ENCODE measurements at places on chromosomes 12 and 14. TPM values are rescaled to one million over a fixed set of nuclear protein-coding genes. Genes with fewer than 3 reads are reported as not detected.

The RAPGEF3 gene
- 0.17 TPM for total RNA-seq

GRCh38 chr12:109612975-109613502, 39.4 kb downstream of the MVK start:
- DNase-seq, result no peak
- no peak overlapping the region for H3K27ac ChIP-seq
- no peaks in the 10 kb centered on the region for H3K36me3 ChIP-seq
- H3K4me3 ChIP-seq, result no peak overlapping the region
- H3K27me3 ChIP-seq, result peaks cover 9% of the 10 kb centered on the region
- no peaks in the 10 kb centered on the region for H3K4me1 ChIP-seq

The DHRS2 gene
- not detected for total RNA-seq

GRCh38 chr14:91873471-91874415, 6.4 kb upstream of the TC2N start:
- no peaks in the 10 kb centered on the region for H3K36me3 ChIP-seq

The COX8C gene
- total RNA-seq, result not detected

DNA sequence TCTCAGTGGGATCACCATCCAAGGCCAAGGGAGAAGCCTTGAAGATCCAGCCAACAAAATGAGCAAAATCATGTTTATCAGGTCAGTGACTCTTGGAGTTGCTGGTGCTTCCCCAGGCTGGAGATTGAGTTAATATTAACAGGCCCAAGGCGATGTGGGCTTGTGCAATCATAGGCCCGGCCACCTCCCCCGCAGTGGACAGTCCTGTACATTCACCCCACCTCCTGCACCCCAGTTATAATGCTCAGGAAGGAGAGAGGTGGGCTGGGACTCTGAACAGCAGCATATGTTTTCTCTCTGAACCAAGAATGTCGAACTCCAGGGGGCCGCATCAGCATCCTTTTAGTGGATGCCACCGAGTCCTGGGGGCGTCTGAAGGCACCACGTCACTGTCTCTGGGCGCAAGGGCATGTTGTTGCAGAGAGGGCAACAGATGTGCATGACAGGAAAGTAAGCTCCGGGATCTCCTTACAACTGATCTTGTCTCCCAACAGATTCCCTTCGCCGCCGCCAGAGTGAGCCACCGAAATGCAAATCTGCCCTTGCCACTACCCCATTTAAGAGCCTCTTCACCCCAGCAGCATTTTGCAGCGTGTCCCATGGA, 32.2 kb upstream of the SERPINA6 start:
- no peaks in the 10 kb centered on the region for H3K36me3 ChIP-seq
- H3K4me3 ChIP-seq, result no peak overlapping the region
- H3K4me1 ChIP-seq, result no peaks in the 10 kb centered on the region
- DNase-seq, result peak; percentile 28

DNA sequence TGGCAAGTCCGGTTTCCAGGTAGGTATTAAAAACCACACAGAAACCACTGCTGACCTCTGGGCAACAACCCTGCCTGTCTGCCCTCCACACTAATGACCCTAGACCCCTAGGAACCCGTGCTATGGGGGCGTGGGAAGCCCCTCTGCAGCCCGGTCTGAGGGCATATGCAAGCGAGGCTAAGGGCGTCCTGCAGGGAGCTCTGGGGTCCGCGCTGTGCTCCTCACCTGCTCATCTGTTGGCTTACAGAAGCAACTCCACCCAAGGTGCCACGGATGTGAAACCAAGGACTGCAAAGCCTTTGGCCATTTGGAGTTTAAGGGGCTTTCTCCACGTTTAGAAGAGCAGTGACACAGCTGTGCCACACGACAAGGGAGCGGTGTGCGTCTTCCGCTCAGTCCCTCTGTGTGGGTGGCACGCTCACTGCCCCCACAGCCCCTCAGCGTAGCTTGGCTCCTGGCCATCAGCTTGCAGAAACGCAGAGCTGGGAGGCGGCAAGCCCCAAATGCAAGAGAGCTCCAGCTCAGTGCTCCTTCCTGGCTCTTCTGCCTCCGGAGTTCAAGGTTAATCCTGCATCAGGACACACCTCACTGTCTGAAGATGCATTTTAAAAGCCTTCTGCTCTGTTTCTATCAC, 18.4 kb downstream of the AMN start:
- no peak overlapping the region for H3K4me3 ChIP-seq
- DNase-seq, result no peak
- no peaks in the 10 kb centered on the region for H3K4me1 ChIP-seq
- H3K36me3 ChIP-seq, result no peaks in the 10 kb centered on the region
- no peak overlapping the region for H3K27ac ChIP-seq
- H3K27me3 ChIP-seq, result no peaks in the 10 kb centered on the region

GRCh38 chr12:38547586-38547985, 231.0 kb downstream of the ALG10B start:
- H3K36me3 ChIP-seq, result no peaks in the 10 kb centered on the region
- no peak overlapping the region for H3K4me3 ChIP-seq
- H3K27me3 ChIP-seq, result no peaks in the 10 kb centered on the region
- H3K4me1 ChIP-seq, result no peaks in the 10 kb centered on the region

The IRAK4 gene
- 27.3 TPM for total RNA-seq

DNA sequence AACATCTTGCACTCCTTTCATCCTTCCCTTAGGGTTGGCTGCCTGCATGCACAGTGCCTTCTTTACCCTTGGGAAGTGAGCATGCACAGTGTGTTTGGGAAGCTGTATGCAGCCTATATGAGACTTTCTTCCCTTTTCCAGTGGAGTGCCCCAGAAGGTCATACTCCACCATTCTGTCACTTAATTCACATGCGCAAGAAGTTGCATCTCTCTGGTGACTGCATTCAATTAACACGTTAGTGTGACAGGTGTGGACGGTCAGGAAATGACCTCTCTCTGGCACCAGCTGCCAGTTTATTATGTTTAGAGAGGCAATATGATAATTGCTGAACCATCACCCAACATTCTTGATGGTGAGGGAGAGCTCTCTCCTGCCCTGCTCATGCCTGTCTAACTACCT, 770.0 kb downstream of the FLRT2 start:
- no peaks in the 10 kb centered on the region for H3K4me1 ChIP-seq
- H3K4me3 ChIP-seq, result no peak overlapping the region
- DNase-seq, result no peak
- no peaks in the 10 kb centered on the region for H3K27me3 ChIP-seq
- no peaks in the 10 kb centered on the region for H3K36me3 ChIP-seq
- no peak overlapping the region for H3K27ac ChIP-seq

DNA sequence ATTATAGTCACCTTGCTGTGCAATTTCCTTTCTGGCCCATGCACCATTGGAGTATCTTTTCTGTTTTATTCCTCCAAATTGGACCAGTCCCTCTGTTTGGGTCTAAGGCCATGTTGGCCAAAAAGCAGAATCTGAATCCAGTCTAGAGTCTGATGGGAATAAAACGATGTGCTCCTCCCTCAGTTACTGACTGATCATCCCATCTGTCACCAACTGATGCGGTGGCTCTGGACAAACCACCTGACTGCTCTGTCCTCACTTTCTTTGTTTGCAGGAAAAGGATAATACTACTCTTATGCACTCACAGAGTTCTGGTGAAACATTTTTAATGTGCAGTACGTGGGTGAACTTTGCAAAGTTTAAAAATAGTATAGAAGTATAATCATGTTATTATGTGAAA, 120.2 kb upstream of the HIF1A start:
- H3K27ac ChIP-seq, result no peak overlapping the region
- no peaks in the 10 kb centered on the region for H3K27me3 ChIP-seq
- no peak overlapping the region for H3K4me3 ChIP-seq
- DNase-seq, result no peak
- H3K36me3 ChIP-seq, result no peaks in the 10 kb centered on the region
- peaks cover 19% of the 10 kb centered on the region for H3K4me1 ChIP-seq

DNA sequence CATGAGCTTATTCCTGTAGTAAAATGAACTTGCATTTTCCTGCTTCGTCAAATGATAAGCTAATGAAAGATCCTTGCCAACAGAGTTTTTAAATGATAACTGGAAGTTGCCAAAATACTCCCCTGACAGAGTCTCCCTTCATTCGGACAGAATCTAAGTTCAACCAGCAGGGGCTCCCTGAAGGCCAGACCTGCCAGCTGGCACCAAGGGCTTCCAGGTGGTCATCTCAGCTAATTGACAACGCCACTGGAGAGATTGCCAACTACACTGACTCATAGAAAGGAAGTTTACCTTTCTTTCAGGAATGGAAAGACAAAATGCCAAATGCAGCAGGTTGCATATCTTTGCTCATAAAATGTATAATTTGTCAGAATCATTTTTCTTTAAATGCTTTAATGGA, 462.8 kb downstream of the GXYLT1 start:
- no peak overlapping the region for H3K27ac ChIP-seq
- H3K27me3 ChIP-seq, result no peaks in the 10 kb centered on the region
- H3K4me3 ChIP-seq, result no peak overlapping the region

The PRB2 gene
- total RNA-seq, result not detected

GRCh38 chr12:64752833-64753238, 6.4 kb downstream of the GNS start:
- H3K27ac ChIP-seq, result no peak overlapping the region
- no peaks in the 10 kb centered on the region for H3K27me3 ChIP-seq
- peaks cover 17% of the 10 kb centered on the region for H3K36me3 ChIP-seq
- DNase-seq, result no peak
- H3K4me1 ChIP-seq, result peaks cover 4% of the 10 kb centered on the region

DNA sequence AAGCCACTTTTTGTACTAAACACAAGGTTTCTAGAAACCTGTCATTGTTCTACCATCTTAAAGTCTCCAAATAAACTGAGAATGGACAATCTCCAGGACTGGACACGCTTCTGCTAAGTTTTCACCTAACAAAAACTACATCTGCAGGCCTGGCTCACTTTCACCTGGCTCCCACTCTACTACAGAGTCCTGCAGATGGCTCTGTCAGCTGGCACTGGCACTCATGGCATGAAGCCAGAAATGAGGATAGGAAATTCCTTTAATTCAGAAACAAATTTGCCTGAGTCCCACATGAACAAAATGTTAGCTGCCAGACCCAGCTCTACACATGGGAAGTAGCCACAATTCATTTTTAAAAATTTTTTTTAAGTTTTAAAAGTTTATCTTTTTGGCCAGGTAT, 42.1 kb downstream of the STXBP6 start:
- H3K27me3 ChIP-seq, result peaks cover 12% of the 10 kb centered on the region
- H3K27ac ChIP-seq, result no peak overlapping the region
- H3K4me1 ChIP-seq, result no peaks in the 10 kb centered on the region
- no peak for DNase-seq
- no peak overlapping the region for H3K4me3 ChIP-seq
- H3K36me3 ChIP-seq, result no peaks in the 10 kb centered on the region

GRCh38 chr12:121764808-121765207, 28.7 kb downstream of the RHOF start:
- H3K27me3 ChIP-seq, result no peaks in the 10 kb centered on the region
- no peak for DNase-seq
- no peaks in the 10 kb centered on the region for H3K4me1 ChIP-seq
- no peak overlapping the region for H3K27ac ChIP-seq
- no peak overlapping the region for H3K4me3 ChIP-seq
- H3K36me3 ChIP-seq, result no peaks in the 10 kb centered on the region

The FLRT2 gene
- not detected for total RNA-seq

The SERPINA3 gene
- total RNA-seq, result not detected

GRCh38 chr12:78866518-78866917, 1.9 kb downstream of the SYT1 start:
- H3K27me3 ChIP-seq, result peaks cover 21% of the 10 kb centered on the region
- no peak overlapping the region for H3K27ac ChIP-seq
- H3K36me3 ChIP-seq, result no peaks in the 10 kb centered on the region
- DNase-seq, result no peak
- H3K4me1 ChIP-seq, result no peaks in the 10 kb centered on the region

The FAM186B gene
- 0.74 TPM for total RNA-seq

The PRKCH gene
- total RNA-seq, result 385 TPM

The LRP1-AS gene
- total RNA-seq, result not detected

The MYH6 gene
- not detected for total RNA-seq

DNA sequence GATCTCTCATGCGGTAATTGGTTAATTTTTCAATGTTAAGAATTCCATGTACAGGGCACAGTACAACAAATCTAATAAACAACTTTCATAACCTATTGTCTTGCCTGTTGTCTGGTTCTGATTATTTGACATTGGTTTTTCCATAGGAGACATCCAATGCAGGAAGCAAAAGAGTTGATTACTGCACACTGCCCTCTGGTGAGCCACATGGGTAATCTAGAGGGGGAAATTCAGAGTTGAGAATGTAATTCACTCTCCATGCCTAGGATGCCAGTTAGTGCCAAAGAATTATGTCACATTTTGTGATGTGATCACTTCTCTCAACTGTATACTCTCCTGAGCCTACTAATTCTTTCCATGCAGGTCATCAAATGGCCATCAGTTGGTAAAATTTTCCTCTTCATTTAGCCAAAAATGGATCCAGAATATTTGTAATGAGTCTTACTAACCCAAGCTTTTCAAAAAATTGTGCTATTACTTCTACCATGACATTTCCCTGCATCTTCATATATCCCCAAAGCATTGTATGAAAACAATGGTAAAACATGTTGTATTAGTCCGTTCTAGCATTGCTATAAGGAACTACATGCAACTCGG, 17.7 kb upstream of the CCDC91 start:
- no peak overlapping the region for H3K27ac ChIP-seq
- H3K4me3 ChIP-seq, result no peak overlapping the region
- DNase-seq, result no peak
- no peaks in the 10 kb centered on the region for H3K27me3 ChIP-seq
- no peaks in the 10 kb centered on the region for H3K4me1 ChIP-seq

DNA sequence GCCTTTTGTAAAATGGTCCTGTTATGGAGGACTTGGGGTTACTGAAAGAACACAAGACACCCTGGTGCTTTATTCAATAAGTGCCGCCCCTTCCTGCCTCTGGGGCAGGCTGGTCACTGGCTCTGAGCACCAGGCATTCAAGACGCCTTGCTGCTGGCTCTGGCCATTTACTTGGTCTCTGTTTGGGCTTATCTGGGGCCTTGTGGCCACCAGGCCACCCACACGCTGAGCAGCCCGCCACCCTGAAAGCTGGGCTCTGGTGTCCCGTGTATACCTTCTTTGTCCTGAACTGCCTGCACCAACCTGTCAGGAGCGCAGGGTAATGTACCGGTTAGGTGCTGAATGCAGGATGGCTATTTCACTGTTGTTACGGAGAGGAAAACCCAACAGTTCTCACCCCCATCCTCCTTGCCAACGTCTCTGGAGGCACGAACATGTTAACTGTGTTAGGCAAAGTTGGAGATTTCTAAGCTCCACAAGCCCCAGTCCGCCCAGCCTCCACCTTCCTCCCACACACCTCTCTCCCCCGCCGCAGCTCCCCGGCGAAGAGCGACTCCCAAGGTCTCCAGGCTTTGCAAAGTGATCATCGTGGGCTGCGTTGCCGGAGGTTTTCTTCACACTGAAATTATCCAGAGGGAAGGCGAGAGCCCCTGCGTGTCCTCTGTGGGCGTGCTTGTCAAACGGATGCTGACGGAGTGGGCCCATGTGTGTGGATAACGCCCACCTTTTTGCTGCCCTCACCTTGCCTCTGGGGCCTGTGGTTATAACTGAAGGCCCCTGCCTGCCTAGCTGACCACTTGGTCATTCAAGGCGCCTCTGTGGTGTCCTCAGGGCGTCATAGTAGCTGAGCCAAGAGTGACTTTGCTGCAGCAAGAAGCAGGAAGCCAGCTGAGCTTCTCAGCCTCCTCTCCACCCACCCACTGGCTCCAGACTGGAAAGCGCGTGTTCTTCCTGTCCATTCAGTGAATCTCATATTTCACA, 18.8 kb upstream of the BEGAIN start:
- H3K27me3 ChIP-seq, result no peaks in the 10 kb centered on the region
- H3K27ac ChIP-seq, result no peak overlapping the region
- H3K36me3 ChIP-seq, result no peaks in the 10 kb centered on the region
- no peak for DNase-seq
